Activated naive CD4-positive, alpha-beta T cell treated with anti-CD3 and anti-CD28 coated beads, Interleukin-2, amount 50 U/mL, for 16 hours (primary cell): ENCODE measurements at places on chromosomes 5 and 9.

- DNase-seq: no peak
Measured at GRCh38 chr5:19986031-19986619, 1.9 kb downstream of the CDH18 start.

GRCh38 chr5:126591549-126591948 is 3.5 kb downstream of the ALDH7A1 start:
- DNase-seq: no peak

GRCh38 chr9:79284081-79284480 is 287.7 kb upstream of the TLE4 start:
- no peak for DNase-seq

GRCh38 chr5:54942064-54942778 is 43.2 kb downstream of the ESM1 start:
- DNase-seq: no peak

DNA sequence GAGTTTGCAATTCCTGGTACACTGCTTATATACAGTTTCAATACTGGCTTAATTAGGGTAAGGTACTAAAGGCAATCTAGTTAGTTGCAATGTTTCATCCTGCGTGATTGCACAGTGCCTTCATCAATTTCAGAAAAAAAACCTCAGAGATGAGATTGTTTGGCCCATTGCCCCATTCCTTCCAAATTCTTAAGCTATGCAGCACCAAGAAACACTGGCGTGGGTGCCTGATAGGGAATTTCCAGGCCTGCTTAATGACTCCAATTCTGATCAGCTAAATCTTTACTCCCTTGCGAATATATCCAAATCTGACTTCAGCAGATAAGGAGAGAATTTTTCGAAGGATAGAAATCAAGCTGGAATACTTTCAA is 35.9 kb upstream of the GAS1 start:
- no peak for DNase-seq

- DNase-seq: no peak
Measured at GRCh38 chr9:24616863-24617262, 71.2 kb upstream of the IZUMO3 start.

- no peak for DNase-seq
Measured at GRCh38 chr5:164967354-164967753, 1461.9 kb downstream of the MAT2B start.

DNA sequence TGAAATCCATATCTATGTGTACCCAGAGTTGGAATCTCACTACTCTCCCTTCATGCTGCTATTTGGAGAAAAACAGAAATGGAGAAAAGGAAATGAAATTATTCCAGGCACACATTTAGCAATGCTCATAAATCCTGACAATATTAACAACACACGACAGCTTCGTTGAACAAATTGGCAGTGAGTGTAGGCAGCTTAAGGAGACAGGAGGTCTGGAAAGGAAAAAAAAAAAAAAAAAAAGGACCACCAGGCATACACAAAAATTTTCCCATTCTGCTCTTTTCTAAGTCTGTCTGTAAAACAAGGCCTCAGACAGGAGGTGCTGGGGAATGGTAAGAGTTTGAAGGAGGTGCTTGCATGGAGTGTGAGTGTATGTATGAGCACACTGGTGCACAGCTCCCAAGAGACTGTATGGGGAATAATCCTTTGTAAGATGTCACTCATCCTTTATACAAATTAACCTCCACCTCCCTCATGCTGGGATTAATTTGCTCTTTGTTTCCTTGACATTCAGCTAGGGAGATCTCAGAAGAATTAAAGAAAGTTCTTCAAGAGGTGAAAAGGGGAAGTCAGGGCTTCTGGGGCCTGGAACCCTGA is 78.9 kb downstream of the ASTN2 start:
- DNase-seq: no peak

GRCh38 chr9:72635197-72635596 is 113.8 kb downstream of the TMC1 start:
- DNase-seq: no peak

GRCh38 chr9:134553996-134554372 is 87.6 kb upstream of the COL5A1 start:
- no peak for DNase-seq

DNA sequence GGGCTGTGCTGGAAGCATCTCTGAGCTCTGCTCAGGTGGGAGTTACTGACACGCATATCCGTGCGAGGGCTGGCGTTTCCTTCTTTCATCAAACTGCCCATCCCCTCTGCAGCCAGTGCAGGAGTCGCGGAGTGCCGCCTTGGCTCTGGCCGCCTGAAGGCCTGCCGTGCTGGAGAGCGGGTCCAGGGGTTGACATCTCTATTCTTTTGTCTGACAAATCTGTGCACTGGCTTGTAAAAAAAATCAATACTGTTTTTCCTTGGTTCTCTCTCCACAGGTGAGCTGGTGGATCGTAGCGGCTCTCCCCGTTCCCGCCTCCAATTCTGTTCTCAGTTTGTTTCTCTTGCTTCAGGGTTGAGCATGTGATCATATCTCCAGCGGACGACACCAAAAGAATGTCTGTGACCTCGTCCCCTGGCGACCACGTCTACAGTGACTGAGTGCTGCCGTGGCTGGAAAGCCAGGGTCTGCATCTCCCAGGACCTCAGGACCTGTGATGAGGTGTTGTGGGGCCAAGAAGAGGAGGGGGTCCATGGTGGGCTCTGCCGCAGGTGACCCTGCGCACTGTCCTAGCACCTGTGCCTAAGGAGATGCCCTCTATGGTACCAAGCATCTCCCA is 214.3 kb upstream of the IRX4 start:
- no peak for DNase-seq

DNA sequence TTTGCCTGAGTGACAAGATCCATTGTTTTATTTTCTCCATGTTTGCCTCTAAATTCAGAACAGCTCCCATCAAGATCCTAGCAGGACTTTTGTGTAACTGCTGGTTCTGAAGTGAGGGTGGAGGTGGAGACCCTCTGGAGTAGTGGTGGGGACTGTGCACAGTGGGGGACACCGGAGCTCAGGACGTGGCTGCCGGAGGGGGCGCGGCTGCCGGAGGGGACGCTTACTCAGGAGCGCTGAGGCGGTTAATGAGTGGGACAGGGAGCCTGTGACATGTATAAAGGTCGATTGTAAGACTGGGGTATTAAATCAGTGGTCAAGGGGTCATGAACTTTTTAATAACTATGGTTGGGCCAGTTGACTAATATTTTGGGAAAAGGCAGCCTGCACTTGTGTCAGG is 127.0 kb upstream of the CACNA1B start:
- DNase-seq: no peak

DNA sequence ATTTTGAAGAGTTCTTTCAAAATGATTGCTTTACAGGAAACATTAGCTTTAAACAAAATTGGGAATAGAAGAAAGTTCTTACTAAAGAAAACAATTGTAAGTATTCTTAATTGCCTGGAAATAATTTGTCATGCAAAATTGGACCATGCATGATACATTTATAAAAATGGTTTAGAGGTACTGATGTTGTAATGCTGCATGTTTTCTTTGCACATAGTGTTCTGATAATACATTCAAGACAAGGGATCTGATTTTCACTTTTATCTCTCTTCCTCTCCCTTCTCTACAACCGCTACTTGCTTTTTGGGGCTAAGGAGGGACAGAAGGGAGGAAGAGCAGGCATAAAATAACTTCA is 211.6 kb upstream of the MPDZ start:
- DNase-seq: no peak

DNA sequence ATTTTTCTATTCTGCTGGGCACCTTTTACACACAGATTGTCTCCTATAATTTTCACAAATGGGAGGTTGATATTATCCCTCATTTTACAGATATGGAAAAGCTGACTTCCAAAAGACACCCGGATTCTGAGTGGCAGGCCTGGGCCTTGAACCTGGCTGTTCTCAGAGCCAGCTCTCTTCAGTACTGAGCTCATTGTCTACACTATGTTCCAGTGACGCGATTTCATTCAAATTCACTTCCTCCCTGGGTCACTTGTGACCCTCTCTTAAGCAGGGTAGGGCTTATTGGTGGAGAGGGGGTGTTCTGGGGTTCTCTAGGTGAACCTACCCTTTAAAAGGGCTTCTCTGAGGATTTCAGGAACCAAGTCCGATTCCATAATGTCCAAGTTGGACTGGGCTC is 70.2 kb downstream of the ANKRD33B start:
- DNase-seq: no peak

GRCh38 chr5:69444127-69444754 is 29.3 kb downstream of the MARVELD2 start:
- no peak for DNase-seq

DNA sequence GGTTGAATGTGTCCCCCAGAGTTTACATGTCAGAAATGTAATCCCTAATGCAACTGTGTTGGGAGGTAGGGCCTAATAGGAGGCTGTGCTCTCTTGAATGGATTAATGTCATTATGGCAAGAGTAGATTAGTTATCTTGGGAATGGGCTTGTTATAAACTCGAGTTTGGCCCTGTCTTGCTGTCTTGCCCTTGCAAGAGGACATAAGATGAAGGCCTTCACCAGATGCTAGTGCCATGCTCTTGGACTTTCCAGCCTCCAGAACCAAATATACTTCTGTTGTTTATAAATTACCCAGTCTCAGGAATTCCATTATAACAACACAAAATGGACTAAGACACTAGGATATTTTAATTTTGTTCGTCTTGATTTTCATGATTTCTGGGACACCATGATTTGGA is 5.4 kb downstream of the PIK3R1 start:
- DNase-seq: no peak

DNA sequence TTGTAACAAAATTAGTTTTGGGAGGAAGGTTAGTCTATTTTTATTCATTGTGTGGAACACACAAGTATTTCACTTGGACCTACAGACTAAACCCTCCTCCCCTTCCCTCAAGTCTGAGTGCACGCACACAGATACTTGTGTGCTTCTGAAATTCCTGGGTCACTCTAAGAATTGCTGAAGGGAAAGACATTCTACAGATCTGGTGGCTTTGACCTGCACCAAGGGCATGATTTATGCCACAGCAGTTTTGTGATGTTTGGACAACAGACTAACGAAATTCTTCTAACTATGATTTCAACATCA is 150.5 kb downstream of the ARL15 start:
- DNase-seq: no peak

- DNase-seq: no peak
Measured at GRCh38 chr5:10161778-10162177, 87.9 kb downstream of the ATPSCKMT start.

GRCh38 chr5:3925022-3925421 is 329.4 kb downstream of the IRX1 start:
- no peak for DNase-seq

GRCh38 chr5:101897914-101898313 is 398.2 kb downstream of the SLCO4C1 start:
- no peak for DNase-seq

DNA sequence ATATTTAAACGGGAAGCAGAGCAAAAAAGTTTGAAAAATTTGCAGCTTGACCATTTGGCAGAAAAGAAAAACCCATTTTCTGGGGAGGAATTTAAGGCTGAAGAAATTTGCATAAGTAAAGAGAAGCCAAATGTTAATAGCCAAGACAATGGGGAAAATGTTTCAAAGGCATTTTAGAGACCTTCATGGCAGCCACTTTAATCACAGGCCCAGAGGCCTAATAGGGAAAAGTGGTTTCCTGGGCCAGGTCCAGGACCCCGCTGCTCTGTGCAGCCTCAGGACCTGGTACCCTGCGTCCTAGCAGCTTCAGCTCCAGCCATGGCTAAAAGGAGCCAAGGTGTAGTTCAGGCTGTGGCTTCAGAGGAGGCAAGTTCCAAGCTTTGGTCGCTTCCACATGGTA is 507.3 kb downstream of the SLCO4C1 start:
- DNase-seq: no peak

DNA sequence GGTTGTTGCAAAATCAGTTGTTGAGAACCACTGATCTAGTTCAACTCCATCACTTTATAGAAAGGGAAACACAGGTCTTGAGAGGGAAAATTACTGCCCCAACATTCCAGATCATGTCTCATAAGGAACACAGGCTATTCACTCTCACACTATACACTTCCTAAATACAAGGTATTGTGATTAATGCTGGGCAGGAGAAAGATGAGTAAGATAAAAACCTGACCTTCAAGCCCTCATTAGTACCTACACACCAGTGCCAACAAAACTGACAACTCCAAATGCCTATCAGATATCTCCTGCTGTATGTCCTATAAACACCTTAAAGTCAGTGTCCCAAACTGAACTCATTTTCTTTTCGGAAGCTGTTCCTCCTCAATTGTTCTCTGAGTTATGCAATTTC is 8.2 kb downstream of the GNE start:
- no peak for DNase-seq

DNA sequence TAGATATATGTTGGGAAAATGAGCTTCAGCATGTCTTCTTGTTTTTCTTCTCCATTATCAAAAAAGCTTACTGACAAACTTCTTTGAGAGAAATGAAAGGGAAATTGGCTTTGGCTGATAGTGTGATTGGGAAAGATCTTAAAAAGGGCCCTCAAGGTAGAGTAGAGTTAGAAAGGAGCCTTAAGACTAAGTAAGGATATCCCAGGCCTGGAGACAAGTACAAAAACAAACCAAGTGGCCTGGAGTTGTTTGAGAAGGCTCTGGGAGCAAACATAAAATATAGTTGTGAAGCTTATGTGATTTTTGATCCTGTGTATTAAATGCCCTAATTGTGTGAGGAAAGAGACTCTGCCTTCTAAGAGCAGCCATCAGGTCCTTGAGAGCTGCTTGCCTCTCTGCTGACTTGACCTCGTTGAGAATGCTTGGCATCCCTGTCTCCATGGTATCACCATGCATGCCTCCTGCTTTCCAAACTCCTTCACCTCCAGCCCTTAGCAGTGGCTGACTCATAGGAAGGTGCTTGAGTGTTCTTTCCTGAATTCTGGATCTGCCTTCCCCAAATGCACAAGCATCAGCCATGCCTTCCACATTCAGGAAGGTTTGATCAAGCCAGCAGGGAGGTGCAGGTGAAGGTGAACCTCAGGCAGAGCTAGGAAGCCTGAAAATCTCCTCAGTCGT is 78.9 kb downstream of the SMARCA2 start:
- DNase-seq: no peak

DNA sequence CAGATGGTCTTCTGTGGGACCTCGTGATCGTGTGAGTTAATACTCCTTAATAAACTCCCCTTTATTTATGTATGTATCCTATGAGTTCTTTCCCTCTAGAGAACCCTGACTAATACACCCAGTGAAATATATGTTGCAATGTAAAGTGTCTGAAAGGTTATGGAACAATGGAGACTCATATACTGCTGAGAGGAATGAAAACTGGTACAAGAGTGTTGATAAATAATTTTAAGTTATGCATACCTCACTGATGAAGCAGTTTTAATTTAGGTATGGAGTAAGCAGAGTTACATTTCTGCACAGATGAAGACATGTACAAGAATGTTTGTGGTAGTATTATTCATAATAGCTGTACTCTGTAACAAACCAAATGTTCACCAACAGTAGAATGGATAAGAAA is 438.3 kb downstream of the TAF11L14 start:
- DNase-seq: no peak

DNA sequence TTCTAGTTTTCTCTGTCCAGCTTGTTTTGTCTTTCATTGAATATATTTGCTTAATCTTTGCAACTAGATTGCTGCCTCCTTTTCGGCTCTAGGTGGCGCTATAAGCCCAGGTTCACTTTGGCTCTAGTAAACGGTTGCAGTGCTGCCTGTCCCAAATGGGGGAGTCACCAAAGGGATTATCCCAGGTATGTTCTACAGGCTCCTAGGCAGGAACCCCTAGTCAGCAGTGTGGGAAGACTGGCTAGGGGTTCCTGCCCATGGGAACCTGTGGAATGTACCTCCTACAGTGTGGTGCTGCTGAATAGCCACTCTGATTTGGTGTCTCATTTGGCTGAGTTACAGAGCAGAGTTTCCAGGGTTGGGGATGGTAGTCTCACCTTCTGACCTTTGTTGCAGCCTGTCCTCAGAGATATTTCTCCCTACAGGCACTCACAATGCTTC is 85.2 kb downstream of the ARSB start:
- DNase-seq: no peak
